SJCRH30 (cell line): ENCODE measurements at places on chromosomes 11 and 22. TPM values are rescaled to one million over a fixed set of nuclear protein-coding genes. Genes with fewer than 3 reads are reported as not detected.

DNA sequence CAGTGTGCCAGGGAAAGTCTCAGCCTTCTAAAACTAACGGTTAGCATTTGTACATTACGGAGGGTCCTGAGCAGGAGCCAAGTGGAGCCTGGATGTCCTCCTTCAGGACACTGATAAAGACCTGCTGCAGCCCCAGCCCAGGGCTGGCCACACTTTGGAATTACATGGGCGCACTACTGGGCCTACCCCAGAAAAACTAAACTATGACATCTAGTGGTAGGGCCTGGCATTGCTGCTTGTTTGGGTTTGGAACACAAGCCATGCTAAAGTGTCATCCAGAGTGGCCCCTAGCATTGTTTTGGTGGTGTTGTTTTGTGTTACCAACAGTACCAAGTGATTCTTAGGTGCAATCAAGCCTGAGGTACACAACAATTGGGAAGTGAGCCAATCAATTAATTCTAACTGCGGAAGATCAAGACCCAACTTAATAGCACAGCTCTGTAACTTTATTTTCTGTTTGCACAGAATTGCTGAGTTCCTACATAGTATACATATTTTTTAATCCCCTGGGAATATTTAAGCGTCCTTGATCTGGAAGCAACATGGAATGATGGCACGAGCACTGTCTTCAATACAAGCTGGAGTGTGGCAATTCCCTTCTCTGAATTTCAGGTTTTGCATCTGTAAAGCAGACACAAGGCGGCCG, 340.7 kb downstream of the LARGE1 start:
- DNase-seq = peak; percentile 56

DNA sequence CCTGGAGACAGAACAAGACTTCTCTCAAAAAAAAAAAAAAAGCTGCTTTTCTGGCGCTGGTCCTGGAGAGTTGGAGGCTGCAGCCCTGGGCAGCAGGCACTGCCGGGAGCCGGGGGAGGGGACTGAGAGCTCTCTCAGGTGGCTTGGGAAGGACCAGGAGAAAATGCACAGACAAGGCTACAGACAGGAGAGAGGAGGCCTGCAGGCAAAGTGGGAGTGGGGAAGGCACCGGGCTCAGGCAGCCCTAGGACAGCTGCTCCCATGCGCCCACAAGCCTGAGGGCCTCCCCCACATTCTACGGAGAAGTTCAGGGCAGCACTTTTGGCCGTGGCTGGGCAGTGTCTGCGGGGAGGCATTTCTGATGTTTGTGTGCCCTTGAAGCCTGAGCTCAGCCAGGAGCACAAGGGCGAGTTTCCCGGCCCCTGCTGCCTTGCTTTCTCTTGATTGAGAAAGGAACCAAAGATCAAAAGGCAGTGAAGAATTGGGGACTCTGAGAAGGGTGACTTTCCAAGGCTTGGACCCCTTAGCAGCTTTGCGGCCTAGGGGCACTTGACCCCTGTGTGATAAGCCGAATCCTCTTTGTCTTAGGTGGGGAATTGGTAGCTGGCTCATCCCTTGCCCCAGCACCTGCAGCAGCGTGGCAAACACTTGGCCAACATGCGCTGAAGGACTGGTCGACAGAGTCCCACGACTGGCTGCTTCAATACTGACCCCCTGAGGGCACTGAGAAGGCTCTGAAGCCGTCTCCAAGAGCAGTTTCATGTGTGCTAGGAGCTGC, 35.3 kb downstream of the PPM1F start:
- DNase-seq = peak; percentile 41

GRCh38 chr11:79438631-79439409, 2.0 kb downstream of the TENM4 start:
- DNase-seq = no peak

DNA sequence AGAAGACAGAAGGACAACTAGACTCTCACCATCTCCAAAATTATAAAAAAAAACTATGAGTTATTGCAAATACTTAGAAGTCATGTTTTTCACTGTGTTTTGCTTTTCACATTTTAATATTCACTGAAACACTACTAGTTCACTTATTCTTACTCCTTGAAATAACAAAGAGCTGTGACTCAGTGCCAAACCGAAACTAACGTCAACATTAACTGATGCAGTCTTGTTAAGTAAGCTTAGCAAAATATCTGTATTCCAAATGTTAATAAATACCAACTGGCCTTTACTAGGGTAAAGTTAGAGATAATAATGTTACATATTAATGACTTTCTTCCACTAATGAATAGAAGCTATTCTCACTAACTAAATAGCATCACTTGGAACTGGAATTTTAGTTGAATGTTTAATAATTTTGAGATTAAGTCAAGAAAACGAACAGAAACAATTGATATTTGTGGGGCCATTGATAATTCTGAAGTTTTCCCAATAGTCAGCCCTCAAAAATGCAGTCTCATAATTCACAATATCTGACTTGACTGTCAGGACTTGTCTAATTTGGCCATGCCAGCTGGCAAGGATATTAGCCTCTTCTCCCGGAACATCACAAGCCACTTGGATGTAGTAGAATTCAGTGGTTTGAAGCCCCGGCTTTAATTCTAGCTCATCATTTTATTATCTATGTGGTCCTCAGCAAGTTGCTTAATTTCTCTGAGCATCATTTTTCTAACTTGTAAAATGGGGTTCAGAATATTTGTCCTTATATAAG, 230.1 kb upstream of the DDI1 start:
- no peak for DNase-seq

- no peak for DNase-seq
Observed at GRCh38 chr11:83319346-83319745, 33.2 kb upstream of the CCDC90B start.

GRCh38 chr22:38872831-38873248, 824 bp upstream of the CBX6 start:
- peak; percentile 60 for DNase-seq

GRCh38 chr11:6648501-6648900, 7.1 kb downstream of the DCHS1 start:
- no peak for DNase-seq

- no peak for DNase-seq
Observed at GRCh38 chr22:22968366-22968765, 80.8 kb downstream of the IGLL5 start.

DNA sequence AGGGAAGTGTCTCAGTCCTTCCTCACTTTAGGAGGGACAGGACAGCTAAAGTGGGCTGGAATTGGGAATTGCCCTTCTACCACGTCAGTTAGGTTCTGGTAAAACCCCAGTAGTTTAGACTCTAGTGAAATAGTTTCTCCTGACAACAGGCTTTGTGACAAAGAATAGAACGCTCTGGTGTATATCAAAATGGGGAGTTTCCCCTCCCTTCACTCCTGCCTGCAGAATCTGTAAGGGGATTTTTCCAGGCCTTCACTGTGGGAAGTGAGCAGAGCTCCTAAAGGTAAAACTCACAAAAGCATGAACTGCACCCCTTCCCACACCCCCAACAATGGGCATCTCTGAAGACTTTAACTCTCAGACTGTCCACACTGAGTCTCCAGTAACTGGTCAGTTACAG, 460.9 kb upstream of the LRRC4C start:
- DNase-seq = no peak

MIEF1 gene
- total RNA-seq = 31.5 and 32.0 TPM in 2 replicates

XNDC1N gene
- total RNA-seq = 6.5 and 10.2 TPM in 2 replicates

FOLR3 gene
- not detected in 2 replicates for total RNA-seq

SLC37A2 gene
- 2.9 and 4.0 TPM in 2 replicates for total RNA-seq

DDI1 gene
- total RNA-seq = 0.10 TPM in 1 of 2 replicates, not detected in the other

HEPHL1 gene
- not detected in 2 replicates for total RNA-seq
